H7 (cell line): ENCODE measurements at places on chromosomes 16 and 17. TPM values are rescaled to one million over a fixed set of nuclear protein-coding genes. Genes with fewer than 3 reads are reported as not detected.

AGRP gene
- 1.1 TPM in 1 of 2 replicates, not detected in the other for total RNA-seq

RGS11 gene
- 0.69 and 0.81 TPM in 2 replicates for total RNA-seq

UMOD gene
- total RNA-seq, result not detected in 2 replicates

C17orf78 gene
- not detected in 2 replicates for total RNA-seq

NAT9 gene
- 47.9 and 73.3 TPM in 2 replicates for total RNA-seq

CBFA2T3 gene
- 0.35 TPM in 1 of 2 replicates, not detected in the other for total RNA-seq

HIGD1B gene
- total RNA-seq, result not detected in 2 replicates

RSAD1 gene
- 28.4 and 38.1 TPM in 2 replicates for total RNA-seq

KRT31 gene
- total RNA-seq, result not detected in 2 replicates

CD300A gene
- total RNA-seq, result 0.07 and 0.48 TPM in 2 replicates

GJD3 gene
- total RNA-seq, result 0.38 and 1.2 TPM in 2 replicates

HYDIN gene
- 0.63 and 0.69 TPM in 2 replicates for total RNA-seq

DPEP1 gene
- total RNA-seq, result 2.6 and 2.7 TPM in 2 replicates

BAHCC1 gene
- total RNA-seq, result 8.7 and 19.7 TPM in 2 replicates

ZFP3 gene
- total RNA-seq, result 0.21 and 0.96 TPM in 2 replicates

TK1 gene
- 48.4 and 56.5 TPM in 2 replicates for total RNA-seq

RNU2-1 gene
- total RNA-seq, result not detected in 2 replicates

DNASE1L2 gene
- 0.48 and 0.69 TPM in 2 replicates for total RNA-seq
